ENCODE measurements at places on chromosomes 11 and 22.

DNA sequence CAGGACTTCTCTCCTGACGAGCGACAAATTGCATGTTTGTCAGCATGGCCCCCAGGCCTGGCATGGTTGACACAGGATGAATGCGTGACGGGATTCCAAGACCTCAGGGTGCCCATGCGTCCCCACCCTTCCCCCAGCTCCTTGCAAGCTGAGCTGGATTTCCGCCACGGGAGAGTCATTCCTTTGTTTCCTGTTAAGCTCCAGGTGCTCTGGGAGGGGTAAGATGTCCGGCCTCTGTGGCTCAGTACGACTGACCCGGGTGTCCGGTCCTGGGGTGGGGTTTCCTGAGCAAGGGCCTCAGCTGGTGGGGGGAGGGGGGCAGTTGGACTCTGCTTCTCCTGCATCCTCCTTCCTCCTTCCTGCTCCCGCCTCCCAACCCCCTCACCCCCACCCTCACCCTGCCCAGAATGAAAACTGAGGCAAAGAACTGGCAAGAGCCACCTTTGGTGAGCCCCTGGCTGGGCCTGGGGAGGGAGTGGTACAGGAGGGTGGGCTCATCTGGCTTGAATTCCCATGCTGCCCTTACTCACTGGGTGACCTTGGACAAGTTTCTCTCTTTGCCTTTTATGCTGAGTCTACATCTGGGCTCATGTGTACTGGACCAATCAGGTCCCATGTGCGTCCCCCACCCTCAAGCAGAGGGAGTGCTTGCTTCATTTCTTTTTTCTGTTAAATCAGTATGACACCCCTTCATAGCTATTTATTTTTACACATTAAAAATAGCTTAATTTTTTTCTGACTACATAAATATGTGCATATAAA, 2.5 kb downstream of the CDC42EP2 start:
- peak; percentile 67 for DNase-seq

GRCh38 chr11:1226226-1226985, 3.5 kb downstream of the MUC5B start:
- no peak for DNase-seq

GRCh38 chr11:118625036-118625690, 17.7 kb downstream of the PHLDB1 start:
- no peak for DNase-seq

DNA sequence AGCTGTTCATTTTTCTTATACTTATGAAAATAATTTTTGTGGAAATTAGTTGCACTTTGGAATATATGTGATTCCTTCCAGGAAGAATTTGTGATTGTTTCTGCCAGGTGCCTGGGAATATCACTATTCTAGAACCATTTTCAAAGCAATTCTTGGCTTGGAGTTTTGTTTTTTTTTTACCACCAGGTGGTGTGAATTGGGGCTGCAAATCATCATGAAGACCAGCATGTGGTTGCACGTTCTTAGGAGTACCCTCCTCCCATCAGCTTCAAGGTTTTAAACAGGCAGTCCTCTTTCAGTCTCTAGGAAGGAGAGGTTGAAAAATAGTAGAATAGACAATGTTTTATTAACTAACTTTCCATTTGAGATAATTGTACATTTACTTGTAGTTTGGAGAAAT, 25.9 kb downstream of the USP47 start:
- no peak for DNase-seq

DNA sequence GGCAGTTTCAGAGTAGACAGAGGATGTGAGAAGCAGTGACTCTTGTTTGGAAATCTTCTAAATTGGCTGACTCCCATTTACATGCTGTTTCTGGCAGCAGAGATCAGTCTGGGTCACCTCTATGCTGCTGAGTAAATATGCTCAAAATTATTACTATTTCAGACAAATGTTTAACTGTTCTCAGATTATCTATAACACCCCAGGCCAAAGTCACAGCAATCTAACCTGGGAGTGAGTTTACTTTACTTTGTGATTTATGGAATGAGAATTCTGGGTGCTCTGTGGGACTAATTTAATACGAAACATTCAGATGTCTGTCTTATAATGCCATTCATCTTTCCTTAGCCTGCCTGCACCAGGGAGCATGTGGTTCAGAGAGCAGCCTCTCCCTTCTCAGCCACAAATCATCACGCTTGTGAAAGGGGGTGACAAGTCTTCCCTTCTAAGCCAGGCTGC, 282.5 kb upstream of the MPPED2 start:
- DNase-seq, result no peak

DNA sequence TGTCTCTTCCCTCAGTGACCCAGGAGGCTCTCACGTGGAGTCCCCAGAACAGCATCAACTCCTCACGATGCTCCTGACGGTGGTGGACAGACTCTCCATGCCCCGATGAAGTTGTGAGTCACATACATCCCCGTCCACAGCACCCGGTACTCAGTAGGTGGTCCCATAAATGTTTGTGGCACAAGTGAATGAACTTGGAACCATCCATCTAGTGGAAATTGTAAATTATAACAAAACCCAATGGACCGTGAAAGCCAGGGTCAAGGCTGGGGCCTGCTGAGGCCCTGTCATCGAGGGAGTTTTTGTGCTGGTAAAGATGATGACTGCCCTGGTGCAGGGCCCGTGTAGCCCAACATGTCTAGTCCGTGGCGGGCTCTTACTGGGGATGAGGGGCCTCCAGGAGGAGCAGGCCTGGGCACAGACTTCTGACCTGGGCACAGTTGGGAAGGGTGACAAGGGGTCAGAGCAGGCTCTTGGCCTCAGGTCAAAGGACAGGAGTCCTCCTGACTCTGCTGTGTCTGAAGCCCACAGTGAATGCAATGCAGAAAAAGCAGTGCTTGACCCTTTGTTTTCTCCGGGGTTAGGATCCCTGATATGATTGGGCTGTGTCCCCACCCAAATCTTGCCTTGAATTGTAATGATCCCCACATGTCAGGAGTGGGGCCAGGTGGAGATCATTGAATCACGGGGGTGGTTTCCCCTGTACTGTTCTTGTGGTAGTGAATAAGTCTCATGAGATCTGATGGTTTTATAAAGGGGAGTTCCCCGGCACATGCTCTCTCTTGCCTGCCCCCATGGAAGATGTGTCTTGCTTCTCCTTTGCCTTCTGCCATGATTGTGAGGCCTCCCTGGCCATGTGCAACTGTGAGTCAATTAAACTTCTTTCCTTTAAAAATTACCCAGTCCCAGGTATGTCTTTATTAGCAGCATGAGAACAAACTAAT, 20.0 kb upstream of the SMIM38 start:
- no peak for DNase-seq

DNA sequence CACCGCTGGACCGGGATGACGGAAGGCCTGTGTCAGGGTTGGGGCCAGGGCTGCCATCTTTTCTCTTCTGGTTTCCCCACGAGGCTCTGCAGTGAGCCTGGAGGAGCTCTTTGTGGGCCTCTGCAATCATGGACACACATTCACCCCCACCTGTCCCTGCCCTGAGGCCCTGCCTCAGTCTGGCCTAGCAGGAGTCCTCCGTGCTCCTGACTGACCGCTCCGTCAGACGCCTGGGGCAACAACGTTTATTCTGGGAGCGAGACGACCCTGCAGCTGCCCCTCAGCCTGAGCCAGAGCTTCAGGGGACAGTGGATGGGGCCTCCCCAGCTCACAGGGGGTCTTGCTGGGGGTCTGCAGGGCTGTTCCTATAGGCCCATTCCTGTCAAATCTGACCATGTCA, 8.2 kb upstream of the MYEOV start:
- DNase-seq, result no peak

GRCh38 chr22:37020192-37020479, 594 bp downstream of the MPST start:
- no peak for DNase-seq

GRCh38 chr11:73164803-73165540, 22.9 kb upstream of the FCHSD2 start:
- DNase-seq, result no peak

- no peak for DNase-seq
Observed at GRCh38 chr22:49886346-49887063, 31.7 kb downstream of the ALG12 start.

- no peak for DNase-seq
Observed at GRCh38 chr22:32852395-32853251, 51.1 kb downstream of the TIMP3 start.

GRCh38 chr11:93775289-93775688, 8.8 kb upstream of the MED17 start:
- DNase-seq, result no peak

DNA sequence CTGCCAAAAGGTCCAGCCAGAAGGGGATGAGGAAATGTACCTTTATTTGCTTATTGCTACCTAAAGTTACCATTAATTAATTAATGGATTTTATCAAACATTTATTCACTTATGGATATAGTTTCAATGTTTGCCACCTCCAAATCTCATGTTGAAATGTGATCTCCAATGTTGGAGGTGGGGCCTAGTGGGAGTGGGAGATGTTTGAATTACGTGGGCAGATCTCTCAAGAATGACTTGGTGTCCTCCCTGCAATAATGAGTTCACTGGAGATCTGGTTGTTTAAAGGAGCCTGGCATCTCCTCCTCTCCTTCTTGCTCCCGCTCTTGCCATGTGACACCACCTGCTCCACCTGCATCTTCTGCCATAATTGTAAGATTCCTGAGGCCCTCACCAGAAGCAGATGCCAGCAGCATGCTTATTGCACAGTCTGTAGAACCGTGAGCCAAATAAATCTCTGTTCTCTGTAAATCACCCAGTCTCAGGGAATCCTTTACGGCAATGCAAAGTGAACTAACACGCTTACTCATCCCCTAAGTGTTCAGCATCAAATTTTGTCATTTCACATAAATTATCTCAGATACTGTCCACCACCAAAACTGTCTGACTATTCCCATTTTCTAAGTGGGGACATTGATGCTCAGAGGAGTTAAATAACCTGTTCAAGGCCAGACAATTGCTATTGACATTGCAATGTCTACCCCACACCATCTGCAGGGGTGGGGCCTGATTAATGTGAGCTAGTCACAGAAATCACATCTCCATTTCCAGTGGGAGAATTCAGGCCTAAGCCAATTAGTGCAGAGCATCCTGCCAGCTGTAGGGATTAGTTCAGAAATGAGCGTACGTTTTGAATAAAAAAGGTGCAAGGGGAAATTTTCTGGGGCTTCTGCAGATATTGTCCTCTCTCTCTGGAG, 51.6 kb upstream of the SYN3 start:
- no peak for DNase-seq

GRCh38 chr11:130095326-130095725, 25.6 kb downstream of the APLP2 start:
- DNase-seq, result no peak

DNA sequence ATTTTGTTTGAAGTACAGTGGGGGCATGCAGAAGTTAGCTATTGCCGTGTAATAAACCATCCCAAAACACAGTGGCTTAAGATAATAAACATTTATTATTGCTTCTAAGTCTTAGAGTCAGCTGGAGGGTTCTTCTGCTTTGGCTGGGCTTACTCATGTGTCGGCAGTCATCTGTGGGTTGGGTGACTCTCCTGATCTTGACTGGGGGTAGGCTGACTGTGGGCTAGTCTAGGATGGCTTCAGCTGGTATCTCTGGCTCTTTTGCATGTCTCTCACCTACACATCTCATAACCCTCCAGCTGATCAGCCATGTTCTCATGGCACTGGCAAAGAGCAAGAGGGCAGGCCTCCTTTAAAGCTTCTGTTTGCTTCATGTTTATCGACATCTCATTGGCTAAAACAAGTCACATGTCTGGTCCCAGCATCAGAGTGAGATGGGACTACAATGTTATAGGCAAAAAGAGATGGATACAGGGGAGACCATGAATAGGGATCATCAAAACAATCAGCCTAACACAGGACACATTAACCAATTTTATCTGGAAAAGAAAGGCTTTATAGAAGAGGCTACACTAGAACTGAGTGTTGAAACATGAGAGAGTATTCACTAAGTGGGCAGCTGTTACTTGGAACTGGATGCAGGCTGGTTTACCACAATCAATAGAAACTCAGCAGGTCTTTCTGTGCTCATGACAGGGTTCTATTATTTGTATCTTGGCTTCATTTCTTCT, 5.1 kb downstream of the LRRC51 start:
- DNase-seq, result no peak

DNA sequence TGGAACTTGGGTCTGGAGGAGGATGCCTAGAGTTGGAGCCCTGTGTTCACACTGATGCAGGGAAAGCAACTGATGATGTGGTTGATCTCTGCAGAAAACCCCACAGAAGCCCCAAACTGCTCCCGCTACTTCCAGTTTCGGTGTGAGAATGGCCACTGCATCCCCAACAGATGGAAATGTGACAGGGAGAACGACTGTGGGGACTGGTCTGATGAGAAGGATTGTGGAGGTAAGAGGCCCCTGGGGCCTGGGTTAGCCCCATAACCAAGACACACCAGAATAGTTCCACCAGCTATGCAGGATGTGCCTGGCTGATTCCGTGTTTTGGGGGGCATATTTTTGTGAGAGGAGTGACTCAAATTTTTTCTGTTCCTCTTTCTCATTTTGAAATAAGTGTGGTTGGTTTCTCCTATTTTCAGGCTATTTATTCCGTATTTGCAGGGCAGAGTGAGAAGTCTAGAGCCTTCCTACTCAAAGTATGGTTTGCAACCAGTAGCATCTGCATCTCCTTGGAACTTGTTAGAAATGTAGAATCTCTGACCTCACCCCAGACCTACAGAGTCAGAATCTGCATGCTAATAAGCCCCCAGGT, 137.3 kb upstream of the SORL1-AS1 start:
- DNase-seq, result no peak

GRCh38 chr11:60498399-60498798, 5.8 kb downstream of the MS4A12 start:
- no peak for DNase-seq

DNA sequence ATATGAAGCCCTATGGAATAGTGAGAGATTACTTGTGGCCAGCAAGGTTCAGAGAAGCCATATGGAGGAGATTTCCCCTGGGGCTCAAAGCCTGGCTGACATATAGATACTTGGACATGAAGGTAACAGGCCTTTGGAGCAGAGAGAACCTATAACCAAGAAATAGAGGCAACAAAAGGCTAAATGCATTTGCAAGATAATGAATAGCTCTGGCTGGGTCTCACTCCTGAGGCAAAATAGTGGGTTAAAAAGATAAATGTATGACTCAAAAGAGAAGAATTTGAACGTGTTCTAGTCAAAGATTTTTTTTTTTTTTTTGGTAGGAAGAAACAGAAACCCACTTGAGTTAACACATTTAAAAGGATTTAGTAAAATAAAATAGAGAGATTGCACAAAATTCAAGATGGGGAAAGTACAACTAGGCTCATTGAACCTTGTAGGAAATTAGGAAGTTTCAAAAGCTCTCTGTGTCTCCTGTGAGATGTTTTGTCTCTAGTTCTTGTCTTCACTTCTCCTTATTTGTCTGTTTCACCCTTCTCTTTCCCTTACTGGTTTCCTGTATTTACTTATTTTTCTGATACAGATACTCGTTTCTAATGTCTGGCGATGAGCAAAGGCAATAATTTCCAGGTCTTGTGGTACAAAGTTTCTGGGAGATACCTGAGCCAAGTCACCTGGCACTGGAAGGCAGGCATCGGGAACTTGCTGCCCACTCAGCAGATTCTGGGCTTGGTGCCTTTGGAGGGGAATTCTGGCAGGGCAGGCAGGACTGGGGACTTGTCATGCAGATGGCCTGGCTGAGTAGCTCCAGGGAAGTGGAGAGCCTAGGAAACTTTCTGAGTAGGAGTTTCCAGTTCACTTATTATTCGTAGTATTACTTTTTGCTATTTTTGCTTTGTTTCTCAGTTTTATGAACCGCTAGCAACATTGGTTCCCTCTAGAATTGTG, 49.2 kb upstream of the SESN3 start:
- DNase-seq, result no peak

Measured in AG09309 (cell line).